Colonic mucosa (tissue), 4 donors: ENCODE measurements at places on chromosomes 7 and 10.

- no peak for DNase-seq
Observed at GRCh38 chr7:43904533-43905208, 1.7 kb downstream of the URGCP start.

- DNase-seq = no peak
Observed at GRCh38 chr7:114854369-114854768, 67.5 kb upstream of the MDFIC start.

- no peak for DNase-seq
Observed at GRCh38 chr10:83212632-83213334, 926.5 kb upstream of the GHITM start.

- peak; percentile 97 for DNase-seq
Observed at GRCh38 chr10:110918269-110918642, 724 bp downstream of the BBIP1 start.

DNA sequence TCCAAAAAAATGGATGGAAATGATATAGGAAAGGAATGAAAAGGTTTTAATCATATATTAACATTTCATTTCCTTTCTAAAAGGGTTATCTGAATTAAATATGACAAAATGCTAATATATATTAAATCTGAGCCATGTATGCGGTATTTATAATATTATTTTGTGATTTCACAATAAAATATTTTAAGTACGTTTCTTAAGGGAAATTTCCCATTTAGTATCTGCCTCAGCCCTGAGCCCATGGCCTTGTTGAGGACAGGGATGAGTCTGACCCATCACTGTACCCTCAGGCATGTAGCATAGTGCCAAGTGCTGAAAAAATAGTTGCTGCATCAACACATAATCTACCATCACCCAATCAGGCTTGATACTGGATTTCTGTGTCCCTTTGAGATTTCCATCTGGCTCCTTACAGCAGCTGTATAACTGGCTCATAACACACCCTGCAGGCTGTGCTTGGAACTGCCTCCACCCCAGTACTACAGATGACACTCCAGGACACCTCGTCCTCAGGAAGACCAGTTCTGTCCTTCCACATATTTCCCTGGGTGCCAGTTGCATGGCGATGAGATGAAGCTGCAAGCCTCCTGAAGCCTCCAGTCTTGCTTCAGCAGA, 59.4 kb upstream of the ASAH2 start:
- DNase-seq = peak; percentile 41

DNA sequence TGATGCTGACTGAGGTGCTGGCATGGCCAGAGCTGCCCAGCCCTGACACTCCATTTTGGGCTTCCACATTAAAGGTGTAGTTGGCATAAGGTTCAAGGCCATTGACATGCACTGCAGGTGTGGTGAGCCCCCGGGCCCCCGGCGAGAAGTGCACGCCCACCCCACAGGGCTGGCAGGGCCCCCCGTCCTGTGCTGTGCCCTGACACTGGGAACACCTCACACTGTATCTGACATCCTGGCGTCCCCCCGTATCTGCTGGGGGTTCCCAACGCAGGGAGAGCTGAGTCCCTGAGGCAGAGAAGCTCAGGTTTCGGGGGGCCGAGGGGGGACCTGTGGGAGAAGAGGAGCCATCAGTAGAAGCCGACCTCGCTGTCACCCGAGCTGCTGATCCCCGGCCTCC, 10.0 kb downstream of the EPHA1 start:
- DNase-seq = no peak

DNA sequence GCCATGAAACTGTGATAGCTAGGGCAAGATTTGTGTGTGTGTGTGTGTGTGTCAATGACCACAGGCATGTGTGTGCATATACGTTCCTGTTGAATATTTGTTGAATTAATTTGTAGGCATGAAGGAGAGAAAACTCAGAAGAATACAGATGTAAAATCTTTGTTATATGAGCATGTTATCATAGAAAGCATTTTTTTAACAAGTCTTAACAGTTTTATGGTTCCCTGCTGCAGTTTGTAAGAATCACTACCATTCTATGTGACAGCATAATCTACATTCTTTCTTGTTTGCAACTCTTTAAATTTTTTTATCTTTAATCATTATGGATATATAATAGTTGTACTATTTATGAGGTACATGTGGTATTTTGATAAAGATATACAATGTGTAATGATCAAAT, 130.3 kb downstream of the CD36 start:
- DNase-seq = no peak

DNA sequence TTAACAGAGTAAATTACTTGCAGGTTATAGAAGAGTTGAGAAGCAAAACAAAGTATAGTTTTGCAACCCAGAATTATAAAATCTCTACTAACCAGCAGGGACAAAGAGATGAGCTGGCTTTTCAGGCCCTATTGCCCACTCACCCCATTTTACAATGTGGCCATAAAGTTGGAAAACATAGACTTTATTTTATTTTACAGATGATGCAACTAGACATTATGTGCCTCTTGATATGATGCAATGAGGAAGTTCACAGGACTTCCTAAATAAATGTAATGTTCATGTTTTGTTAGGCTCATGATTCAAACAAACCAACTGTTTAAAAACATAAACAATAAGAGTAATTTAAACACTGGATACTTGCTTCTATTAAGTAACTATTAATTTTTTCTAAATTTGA, 141.1 kb upstream of the WNT16 start:
- DNase-seq = no peak

- DNase-seq = no peak
Observed at GRCh38 chr7:128424686-128425275, 15.0 kb upstream of the IMPDH1 start.

- no peak for DNase-seq
Observed at GRCh38 chr10:4107285-4107851, 322.4 kb upstream of the KLF6 start.

DNA sequence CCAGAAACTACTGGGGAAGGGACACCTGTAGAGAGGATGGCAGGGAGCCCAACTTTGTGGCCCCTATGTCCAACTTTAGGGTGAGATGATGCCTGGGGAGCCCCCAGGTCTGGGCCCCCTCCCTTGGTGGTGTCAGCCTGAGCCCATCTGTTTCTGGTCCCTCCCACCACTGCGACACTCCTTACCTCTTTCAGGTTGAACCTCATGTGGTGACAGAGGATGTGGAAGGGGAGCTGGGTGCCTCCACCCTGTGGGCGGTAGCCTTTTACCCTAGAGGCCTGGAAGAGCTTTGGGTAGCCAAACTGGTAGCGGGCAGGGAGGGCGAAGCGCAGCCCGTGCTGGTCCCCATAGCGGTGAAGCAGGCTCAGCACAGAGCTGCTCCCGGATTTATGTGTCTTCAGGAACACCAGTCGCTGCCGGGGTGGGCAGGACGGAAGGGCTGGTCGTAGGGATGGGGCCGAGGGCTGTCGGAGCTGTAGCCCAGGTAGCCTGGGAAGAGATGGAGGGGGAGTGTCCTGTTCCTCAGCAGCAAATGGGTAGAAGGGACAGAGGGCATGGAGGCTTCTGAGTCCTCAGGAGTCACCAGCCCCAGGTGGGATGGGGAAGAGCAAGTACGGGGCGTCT, 2.0 kb downstream of the GAL3ST4 start:
- DNase-seq = no peak

DNA sequence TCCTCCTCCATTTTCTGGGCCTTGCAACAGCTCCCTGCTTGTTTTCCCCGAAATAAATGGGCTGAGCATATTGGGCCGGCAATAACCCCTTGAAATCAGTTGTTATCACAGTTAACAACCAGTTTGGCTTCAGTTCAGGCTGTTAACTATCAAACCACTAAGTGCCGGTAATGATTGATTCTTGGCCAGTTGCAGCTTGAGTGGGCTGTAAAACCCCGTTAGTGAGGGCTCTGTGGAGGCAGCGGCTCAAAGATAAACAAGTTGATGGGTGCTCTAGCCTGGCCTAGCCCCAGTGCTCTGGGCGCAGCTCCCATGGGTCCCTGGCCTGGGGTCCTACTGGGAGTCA, 8.3 kb downstream of the FGF8 start:
- no peak for DNase-seq

GRCh38 chr7:106568680-106569499, 92.1 kb downstream of the CCDC71L start:
- no peak for DNase-seq

GRCh38 chr10:3442451-3442990, 269.9 kb upstream of the PITRM1 start:
- DNase-seq = no peak

DNA sequence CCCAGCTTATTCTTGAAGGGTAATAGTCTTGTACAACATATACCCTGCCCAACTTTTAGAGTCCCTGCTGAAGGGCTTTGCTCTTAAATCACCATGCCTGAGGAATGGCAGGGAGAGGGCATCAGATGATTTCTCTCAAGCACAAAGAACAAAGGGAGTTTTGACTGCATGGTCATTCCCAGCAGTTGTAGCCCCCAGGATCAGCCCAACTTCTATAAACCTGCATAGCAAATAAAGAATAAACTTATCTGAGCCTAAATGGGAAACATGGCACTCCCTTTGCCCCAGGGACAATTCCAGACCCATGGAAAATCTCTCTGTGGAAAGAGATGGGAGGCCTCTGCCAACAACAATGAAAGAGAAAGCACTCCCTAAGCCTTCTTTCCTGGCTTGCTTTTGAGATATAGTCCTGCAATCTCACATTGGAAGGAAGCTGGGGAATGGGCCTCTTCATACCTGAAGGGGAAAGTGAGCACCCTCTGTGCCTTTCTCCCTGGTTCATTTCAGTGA, 18.7 kb downstream of the CADPS2 start:
- DNase-seq = no peak
